ENCODE measurements at places on chromosomes 4 and X. TPM values are rescaled to one million over a fixed set of nuclear protein-coding genes. Genes with fewer than 3 reads are reported as not detected.

The HTN1 gene
- not detected for total RNA-seq

The EMCN gene
- total RNA-seq, result 43.6 TPM

The ZXDA gene
- total RNA-seq, result 7.6 TPM

The TCEAL2 gene
- total RNA-seq, result not detected

The GNRHR gene
- total RNA-seq, result not detected

The UGT2B10 gene
- total RNA-seq, result not detected

The NPNT gene
- 2.1 TPM for total RNA-seq

The ADH7 gene
- not detected for total RNA-seq

The SASH3 gene
- not detected for total RNA-seq

The LRRC66 gene
- total RNA-seq, result 0.10 TPM

The MID1 gene
- 15.5 TPM for total RNA-seq

The UGT2A1 gene
- not detected for total RNA-seq

The ADAMTS3 gene
- total RNA-seq, result 3.4 TPM

The GPC4 gene
- total RNA-seq, result 3.7 TPM

The IL3RA gene
- 77.7 TPM for total RNA-seq

The MORC4 gene
- total RNA-seq, result 16.3 TPM

The SCLT1 gene
- 10.7 TPM for total RNA-seq

The DSPP gene
- total RNA-seq, result not detected

The FABP2 gene
- not detected for total RNA-seq

The GABRQ gene
- not detected for total RNA-seq

The FTSJ1 gene
- 77.5 TPM for total RNA-seq

The SPOCK3 gene
- 2.0 TPM for total RNA-seq

The AMOT gene
- total RNA-seq, result 2.5 TPM

The DUX4 gene
- not detected for total RNA-seq

The TCEANC gene
- total RNA-seq, result 1.3 TPM

The PRRG1 gene
- 38.4 TPM for total RNA-seq

The SORCS2 gene
- total RNA-seq, result 0.64 TPM

The AKAP14 gene
- total RNA-seq, result not detected

The TMEM185A gene
- total RNA-seq, result 19.1 TPM

The EXOC1L gene
- total RNA-seq, result not detected
